ENCODE measurements at places on chromosomes 16 and 17.

GRCh38 chr17:56926704-56927103, 12.9 kb upstream of the TRIM25 start:
- DNase-seq, result no peak

DNA sequence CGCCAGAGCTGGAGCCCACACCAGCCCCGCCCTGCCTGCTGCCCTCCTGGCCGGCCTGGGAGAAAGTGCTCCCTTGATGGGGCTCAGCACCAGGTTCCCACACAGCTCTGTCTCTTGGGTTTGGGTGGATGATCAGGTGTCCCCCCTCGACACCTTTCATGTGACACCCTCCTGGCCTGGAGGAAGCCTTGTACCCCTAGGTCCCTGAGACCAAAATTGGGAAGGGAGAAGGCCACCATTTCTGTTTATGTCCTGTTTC, 19.4 kb upstream of the PLLP start:
- DNase-seq, result no peak

GRCh38 chr17:45809499-45809898, 25.4 kb downstream of the CRHR1 start:
- no peak for DNase-seq

DNA sequence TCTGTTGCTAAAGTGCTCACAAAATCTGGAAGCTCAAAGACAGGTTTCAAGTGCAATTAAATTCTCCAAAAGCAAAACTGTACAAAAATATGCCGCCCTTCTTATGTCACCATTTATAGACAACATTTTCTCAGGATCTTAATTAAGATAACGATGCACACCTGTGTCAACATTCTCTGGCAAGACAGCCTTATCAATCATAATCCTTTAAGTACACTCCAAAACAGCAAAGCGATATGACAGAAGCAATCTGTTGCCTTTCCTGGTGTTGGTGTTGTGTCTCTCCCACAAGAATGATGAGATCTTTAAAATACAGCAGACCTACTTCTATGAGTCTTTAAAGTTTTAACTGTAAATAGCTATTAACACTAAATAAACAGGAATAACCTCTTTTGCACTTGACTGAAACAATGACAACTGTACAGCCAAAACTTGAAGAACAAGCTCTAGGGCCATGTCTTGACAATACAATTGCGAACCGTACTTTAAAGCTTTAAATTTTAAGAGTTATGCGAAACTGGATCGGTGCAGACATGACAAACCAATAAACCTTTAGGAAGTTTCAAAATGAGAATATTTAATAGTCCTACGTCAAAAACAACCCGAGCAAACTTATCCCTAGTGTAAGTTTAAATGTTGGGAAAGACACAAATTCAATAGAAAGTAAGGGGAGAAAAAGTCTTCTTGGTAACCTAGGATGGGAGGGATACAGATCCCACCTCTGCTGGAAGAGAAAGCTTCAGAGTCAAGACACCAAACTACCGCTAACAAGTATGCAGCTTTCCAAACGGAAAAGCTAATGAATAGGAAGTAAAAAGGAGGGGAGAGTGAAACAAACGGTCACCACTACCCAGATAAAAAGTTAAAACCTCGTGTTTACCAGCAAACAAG, 3.3 kb upstream of the IRX5 start:
- no peak for DNase-seq

GRCh38 chr17:40461732-40462342, 18.6 kb downstream of the IGFBP4 start:
- no peak for DNase-seq

GRCh38 chr16:87056551-87056950, 260.6 kb downstream of the C16orf95 start:
- DNase-seq, result no peak

DNA sequence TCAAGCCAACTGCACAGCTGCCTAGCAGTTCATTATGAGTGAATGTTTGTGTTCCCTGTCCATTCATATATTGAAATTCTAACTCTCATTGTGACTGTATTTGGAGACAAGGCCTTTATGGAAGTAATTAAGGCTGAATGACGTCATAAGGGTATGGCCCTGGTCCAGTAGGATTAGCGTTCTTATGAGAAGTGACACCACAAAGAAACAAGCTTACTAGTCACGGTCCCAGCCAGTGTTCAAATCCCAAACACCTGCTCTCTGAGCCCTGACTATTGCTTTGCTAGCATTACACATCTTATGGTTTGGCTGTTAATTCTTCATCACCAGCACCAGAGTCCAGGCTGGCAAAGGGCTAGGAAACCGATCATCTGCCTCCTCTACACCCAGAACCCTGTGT, 2.2 kb downstream of the ZNF668 start:
- DNase-seq, result no peak

DNA sequence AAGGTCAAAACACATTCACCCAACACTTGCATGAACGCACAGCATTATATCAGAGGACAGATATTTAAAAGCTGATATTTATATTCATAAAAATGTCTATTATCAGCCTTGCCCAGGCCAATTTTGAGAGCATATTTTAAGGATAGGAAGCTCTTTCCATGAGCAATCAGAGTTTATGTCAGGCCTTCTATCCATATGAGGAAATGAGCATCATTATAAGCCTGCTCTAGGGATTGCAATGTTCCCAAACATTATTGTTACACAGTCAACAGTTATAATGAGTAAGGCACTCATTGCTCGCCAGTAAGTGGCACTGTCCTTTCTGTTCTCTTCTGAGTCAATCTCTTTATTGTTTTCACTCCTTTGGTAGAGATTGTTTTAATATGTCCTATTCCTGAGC, 37.7 kb upstream of the DYNLRB2 start:
- DNase-seq, result no peak

DNA sequence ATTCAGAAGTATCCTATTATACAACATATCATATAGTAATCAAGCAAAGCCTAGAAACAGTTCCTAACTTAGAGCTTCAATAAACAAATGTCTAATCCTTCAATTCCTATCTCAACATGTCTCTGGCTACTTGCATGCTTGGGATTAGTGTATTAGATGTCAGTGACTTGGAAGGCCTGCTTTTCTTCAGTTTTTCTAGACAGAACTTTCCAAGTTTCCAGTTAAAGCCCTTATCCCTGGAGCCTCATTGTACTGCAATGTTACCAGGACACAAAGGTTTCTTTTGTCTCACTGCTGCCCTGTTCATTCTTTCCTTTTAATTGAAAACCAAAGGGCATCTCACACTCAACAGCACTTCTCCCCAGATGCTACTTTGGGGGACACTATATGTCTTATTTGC, 16.5 kb downstream of the PSME3IP1 start:
- no peak for DNase-seq

GRCh38 chr17:7512824-7513540, 28.8 kb downstream of the POLR2A start:
- no peak for DNase-seq

DNA sequence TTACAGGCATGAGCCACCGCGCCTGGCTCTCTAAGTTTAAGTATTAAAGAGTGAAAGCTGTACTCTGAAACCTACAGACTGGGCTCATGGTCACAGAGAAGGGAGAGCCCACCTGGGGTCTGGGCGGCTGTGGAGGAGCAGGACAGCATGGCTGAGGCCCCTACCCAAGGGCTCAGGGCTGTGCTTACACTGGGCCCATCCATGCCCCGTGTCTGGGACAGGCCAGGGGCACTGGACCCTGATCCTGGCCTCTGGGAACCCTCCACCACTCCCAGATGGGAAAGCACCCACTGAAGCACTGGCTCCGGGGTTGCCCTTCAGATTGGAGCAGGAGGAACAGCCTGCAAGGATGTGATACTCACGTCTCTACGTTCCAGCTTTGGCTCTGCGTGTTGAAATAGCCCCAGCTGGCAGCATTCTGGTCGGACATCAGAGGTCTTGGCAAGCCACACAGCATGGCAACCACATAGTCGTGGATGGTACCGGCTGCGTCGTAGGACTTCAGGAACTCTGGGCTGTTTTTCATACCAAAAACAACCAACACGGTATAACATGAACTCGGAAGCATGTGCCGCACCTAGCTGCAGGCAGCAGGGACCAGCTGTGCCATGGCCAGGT, 13.0 kb downstream of the SHPK start:
- DNase-seq, result no peak

- no peak for DNase-seq
These were observed 43.1 kb downstream of the PIK3R5 start for GRCh38 chr17:8922451-8922850.

GRCh38 chr16:88464447-88465318, 11.6 kb downstream of the ZFPM1 start:
- no peak for DNase-seq

GRCh38 chr16:47905771-47906170, 250.0 kb downstream of the ABCC12 start:
- no peak for DNase-seq

GRCh38 chr16:55330781-55331647, 7.0 kb downstream of the IRX6 start:
- DNase-seq, result no peak

GRCh38 chr16:23229714-23230113, 47.2 kb downstream of the SCNN1G start:
- DNase-seq, result no peak

DNA sequence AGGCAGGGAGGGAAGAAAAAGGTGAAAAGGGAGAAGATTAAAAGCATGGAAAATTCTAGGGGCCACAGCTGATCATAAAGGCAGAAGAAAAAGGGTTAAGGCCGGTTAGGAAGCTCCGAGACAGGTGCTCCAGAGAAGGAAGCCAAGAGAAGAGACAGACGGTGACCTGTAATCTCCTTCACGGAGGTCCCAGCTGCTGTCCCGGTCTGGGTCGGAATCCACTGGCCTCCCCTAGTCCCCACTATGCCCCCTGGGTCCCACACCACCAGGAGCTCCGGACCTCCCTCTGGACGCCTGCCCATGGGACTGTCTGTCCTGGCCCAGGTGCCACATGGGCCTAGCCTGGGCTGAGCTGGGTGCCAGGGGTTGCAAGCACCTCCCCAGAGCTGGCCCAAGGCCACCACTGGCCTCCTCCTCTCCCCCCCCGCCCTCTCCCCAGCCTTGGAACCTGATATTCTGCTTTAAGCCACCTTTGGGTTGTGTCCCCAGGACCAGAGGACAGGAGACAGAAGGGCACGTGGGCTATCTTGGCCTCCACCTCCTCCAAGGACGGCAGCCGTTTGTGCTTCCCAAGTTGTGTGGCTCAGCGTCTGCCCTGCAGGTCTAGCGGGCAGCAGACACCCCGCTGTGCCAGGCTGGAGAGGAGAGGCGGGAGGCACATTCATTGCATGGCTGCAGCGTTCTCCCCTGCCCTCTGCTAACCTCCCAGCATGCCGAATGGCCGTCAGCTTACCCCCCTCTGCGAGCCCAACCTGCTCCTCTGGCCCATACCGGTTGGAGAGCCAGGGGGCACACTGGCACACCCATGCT, 102.4 kb downstream of the ENGASE start:
- DNase-seq, result no peak

All from germinal center (tissue), 1 donor.